ENCODE measurements at places on chromosomes 1 and 21.

- no peak for DNase-seq
Observed at GRCh38 chr1:66217021-66217420, 316.9 kb upstream of the SGIP1 start.

DNA sequence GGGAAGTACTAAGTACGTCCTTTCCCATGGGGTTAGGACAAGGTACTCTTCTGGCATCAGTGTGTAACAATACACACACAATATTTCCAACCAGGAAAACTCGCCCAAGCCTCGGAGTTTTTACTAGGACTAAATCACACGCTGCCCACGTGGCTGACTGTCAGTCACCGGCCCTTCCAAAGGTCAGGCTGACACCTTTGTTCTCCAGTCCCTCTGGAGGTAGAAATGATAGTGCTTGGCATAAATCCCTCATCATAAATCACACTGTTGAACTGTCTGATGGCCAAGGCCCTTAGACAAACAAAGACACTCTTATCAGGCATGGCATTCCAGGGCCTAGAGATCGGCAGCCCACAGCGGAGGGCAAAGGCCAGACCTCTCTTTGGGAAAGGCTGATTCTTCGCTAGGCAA lies 16.9 kb upstream of the SLAMF9 start:
- no peak for DNase-seq

- no peak for DNase-seq
Observed at GRCh38 chr1:24725209-24725651, 20.0 kb upstream of the CLIC4 start.

- DNase-seq = peak; percentile 49
Observed at GRCh38 chr1:163315773-163316374, 5.9 kb upstream of the NUF2 start.

DNA sequence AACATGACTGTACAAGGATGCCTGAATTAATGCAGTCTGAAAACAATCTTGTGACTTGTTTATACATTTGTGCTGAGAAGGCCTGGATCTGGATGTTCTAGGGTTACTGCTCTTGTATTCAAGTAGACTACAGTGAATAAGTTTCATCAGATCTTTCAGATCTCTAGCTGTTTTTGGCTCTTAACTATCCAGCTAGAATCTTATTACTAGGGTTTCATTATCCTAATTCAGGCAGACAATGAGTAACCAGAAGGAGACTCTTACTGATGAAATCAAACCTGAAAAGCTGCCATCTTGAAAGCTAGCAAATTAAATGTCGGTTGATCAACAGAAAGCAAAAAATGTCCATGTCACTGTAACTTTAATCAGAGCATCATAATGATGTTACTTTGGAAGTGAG lies 112.5 kb upstream of the KCNK2 start:
- no peak for DNase-seq

DNA sequence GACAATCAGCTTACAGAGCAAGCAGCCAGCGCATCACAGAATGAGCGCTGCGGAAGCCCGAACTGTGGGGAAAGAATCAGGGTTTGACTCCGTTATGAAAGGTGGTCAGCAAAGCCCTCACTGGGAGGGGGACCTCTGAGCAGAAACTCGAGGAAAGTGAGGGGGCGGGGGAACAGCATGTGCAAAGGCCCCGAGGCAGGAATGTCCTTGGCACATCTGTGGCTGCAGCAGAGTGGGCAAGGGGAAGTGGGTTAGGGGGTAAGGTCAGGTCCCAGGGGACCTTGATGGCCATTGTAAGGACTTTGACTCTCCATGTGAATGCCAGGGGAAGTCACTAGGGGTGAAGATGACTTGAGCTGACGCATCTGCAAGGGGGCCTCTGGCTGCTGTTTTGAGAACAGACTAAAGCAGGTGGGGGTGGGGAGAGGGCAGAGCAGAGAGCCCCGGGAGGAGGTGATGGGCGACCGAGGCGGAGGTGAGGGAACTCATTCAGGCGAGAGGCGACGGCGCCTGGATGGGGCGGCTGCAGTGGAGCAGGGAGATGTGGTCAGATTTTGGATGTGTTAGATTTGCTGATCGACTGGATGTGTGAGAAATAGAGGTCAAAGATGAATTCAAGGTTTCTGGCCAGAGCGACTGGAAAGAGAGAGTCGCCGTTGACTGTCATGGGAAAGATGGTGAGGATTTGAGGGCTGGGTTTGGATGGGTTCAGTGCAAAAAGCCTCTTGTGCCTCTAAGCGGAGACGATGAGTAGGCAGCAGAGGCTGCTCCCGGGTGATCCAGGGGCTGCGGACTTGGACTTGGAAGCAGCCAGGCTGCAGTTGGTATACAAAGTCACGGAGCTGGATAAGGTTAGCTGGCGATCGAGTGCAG lies 108.0 kb upstream of the ZBTB40 start:
- DNase-seq = no peak

- no peak for DNase-seq
Observed at GRCh38 chr21:45088116-45088515, 13.7 kb downstream of the ADARB1 start.

- DNase-seq = no peak
Observed at GRCh38 chr1:235943581-235944114, 76.9 kb upstream of the LYST start.

DNA sequence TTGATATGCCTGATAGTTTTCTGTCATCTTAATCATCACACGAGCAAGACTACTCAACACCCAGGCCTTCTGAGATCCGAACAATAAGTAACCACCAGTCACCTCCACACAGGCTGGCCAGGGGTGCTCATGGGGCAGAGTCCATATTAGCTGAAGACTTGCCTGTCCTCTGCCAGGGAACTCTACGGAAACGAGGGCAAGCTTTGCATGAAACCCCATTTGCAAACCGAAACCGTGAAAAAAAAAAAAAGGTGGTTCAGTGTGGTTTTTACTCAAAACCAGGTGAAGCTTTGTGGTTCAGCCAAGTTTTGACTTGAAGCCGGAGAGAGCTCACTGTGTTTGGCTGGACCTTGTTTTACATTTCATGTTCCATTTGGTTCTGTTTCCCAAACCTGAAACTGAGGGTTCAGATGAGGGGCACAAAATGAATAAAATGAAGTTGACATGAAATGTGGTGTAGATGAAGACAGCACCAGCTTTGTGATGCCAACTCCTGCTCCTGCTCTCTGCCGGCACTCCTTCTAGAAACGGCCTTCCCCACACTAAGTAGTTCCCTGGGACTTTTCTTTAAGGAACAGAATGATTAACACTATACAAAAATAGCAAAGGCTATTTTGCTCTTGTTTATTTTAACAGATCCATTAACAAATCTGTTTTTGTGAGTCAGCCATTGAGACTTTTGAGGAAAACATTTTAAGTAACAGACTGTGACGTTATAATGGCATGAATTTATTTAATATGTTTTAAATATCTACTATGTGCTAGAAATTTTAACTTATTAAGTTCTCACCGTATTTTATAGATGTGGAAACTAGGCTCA lies 74.7 kb downstream of the RUNX1 start:
- peak; percentile 79 for DNase-seq

GRCh38 chr21:42781971-42782722 lies 97.2 kb downstream of the WDR4 start:
- no peak for DNase-seq

- no peak for DNase-seq
Observed at GRCh38 chr1:11031624-11032262, 15.3 kb downstream of the MASP2 start.

DNA sequence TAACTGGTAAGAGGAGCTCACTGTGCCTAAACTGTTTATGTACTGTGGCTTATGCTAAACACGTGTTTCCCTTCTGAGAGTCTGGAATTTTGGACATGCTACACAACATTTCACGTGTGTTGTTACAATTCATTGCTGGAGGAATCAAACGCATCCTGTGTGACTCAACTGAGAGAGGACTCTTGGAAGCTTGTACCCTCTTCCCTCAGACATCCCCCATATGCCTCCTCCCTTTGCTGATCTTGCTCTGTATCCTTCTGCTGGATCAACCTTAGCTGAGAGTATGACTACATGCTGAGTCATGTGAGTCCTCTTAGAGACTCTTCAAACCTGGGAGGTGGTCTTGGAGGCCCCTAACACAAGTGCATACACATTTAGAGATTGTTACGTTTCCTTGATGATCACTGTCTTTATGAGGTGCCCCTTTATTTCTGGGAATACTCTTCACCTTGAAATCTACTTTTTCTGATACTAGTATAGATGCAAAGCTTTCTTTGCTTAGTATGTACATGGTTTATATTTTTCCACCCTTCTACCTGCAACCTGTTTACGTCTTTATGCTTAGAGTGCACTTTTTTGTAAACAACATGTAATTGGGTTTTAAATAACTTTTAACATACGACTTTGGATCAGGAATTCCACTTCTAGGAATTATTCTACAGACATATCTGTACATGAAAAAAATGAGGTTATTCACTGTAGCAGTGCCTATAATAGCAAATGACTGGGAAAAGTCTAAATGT lies 8.7 kb downstream of the NPHP4 start:
- DNase-seq = no peak

- DNase-seq = no peak
Observed at GRCh38 chr1:238487931-238488330, 597.2 kb upstream of the ZP4 start.

GRCh38 chr1:152745289-152745704 lies 12.5 kb upstream of the KPRP start:
- no peak for DNase-seq

DNA sequence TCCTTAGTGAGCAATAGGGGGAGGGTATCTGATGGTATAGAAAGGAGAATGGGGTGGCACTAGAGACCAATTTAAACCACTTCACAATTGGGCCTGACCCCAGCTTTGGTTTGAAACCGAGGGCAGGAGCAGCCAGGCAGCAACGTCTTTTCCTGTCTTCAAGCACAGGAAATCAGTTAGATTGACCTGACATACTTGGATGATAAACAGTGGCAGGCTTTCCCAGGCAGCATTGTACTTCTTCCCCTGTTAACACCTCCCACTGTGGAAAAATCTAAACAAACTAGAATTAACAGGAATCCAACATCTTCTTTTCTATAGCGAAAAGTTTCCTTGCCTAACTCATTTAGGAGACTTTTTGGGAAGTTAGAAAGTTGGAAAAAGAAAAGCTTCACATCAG lies 40.6 kb downstream of the SELL start:
- no peak for DNase-seq

GRCh38 chr1:201888282-201889089 lies at the start of gene SHISA4:
Gene SHISA4 (plus strand): TSS chr1:201888898. CDS start chr1:201888995, 97 bp downstream.
- DNase-seq = peak; percentile 10

GRCh38 chr1:169644297-169644696 lies 14.4 kb upstream of the SELP start:
- no peak for DNase-seq

- no peak for DNase-seq
Observed at GRCh38 chr1:213570487-213570886, 417.3 kb upstream of the PROX1 start.

DNA sequence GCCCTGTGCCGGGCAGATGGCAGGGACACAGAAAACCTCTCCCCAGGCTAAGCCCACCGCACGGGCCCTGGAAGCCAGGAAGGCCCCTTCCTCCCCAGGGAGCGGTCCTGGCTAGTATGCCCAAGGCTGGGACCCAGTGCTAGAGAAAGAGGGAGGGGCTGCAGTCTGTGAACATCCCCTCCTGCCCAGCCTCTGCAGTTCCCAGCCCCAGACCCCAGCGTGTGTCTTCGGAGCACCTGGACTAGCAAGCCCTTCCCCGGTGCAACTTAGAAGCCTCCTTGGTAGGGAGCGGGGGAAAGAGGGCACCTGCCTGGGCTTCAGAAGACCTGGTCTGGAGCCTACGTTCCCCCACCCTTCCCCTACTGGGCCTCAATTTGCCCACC lies 2.1 kb downstream of the PLEKHG5 start:
- no peak for DNase-seq

GRCh38 chr21:44401386-44402160 lies 48.2 kb downstream of the TRPM2 start:
- no peak for DNase-seq

- no peak for DNase-seq
Observed at GRCh38 chr1:209589440-209589839, 5.9 kb downstream of the CAMK1G start.

GRCh38 chr1:231020816-231021215 lies 19.2 kb downstream of the FAM89A start:
- no peak for DNase-seq

DNA sequence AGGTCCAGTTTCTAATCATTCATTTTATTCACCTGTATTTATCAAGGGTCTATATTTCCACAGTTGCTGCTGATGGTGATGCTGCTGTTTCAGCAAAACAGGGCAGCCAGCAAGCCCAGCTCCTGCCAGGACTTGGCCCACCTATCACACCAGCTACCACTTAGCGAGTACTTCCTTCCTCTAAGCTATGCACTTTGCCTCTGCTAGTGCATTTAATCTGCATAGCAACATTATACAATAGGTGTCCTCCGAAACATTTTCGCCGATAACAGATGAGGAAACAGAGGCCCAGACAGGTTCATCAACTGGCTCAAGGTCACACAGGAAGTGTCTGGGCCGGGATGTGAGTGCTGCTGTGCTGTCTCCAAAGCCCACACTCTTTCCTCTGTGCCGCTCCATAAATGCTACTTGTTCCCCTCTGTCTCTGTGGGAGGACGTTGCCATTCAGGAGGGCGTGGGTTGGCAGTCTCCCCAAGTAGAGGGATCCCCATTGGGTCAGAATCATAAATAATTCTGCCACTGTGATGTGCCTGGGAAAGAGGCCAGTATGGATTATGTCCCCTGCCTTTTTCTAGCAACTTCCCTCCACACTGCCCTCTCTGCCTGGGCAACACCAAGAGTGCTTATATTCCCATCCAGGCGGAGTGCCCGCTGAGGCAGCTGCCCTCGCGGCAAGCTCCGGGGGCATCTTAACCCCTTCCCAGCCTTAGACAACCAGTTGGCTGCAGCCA lies 9.4 kb upstream of the PLEKHA6 start:
- no peak for DNase-seq

GRCh38 chr1:175373786-175374623 lies 181.4 kb upstream of the KIAA0040 start:
- DNase-seq = no peak

- no peak for DNase-seq
Observed at GRCh38 chr21:32459972-32460371, 47.5 kb downstream of the EVA1C start.

GRCh38 chr1:112244131-112244530 lies 151.9 kb upstream of the CTTNBP2NL start:
- DNase-seq = no peak

DNA sequence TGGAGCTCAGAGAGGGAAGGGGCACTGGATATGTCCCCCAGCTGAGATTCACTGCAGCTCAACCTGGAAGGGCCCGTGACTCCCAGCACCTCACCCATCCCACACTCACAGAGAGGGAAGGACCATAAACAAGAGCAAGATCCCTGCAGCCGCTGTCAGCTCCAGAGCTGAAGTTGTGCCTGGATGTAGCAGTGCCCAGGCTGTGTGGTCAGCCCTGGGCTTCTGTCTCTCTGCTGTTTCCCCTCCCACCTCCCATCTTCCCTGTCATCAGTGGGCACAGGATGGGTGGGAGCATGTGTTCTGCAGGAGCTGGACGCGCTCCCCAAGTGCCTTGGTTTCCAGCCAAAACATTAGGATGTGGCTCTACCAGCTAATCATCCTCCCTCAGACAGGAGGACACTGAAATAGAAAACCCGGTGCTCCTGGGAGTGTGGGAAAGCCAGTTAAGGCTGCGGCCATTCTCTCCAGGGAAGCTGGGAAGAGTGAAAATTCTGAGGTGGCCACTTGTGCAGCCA lies 282.7 kb downstream of the NPHP4 start:
- DNase-seq = no peak

Measured in CD4-positive, alpha-beta memory T cell (primary cell).